ENCODE measurements at places on chromosomes 6 and 20.
A peak's percentile ranks its signal among the peaks of the same experiment; 100 is the strongest.

GRCh38 chr6:16004934-16005679 is 123.8 kb upstream of the MYLIP start:
- no peak for DNase-seq

DNA sequence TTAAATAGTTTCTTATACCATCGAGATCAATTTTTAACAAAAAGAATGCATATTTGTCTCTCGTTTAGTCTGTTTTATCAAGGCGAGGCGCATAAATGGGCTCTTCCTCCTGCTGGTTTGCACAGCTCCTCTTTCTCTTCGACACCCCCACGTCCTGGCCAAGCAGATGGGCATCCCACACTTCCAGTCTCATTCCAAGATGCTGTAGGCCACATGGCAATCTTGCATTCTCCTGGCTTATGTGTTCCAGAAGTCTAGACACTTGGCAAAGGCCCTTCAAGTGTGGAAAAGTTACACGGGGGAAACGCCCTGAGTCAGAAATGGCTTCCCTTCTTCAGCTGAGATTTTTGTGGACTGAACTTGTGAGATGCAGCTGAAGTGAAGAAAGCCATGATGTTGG is 447.1 kb downstream of the QKI start:
- DNase-seq = no peak

DNA sequence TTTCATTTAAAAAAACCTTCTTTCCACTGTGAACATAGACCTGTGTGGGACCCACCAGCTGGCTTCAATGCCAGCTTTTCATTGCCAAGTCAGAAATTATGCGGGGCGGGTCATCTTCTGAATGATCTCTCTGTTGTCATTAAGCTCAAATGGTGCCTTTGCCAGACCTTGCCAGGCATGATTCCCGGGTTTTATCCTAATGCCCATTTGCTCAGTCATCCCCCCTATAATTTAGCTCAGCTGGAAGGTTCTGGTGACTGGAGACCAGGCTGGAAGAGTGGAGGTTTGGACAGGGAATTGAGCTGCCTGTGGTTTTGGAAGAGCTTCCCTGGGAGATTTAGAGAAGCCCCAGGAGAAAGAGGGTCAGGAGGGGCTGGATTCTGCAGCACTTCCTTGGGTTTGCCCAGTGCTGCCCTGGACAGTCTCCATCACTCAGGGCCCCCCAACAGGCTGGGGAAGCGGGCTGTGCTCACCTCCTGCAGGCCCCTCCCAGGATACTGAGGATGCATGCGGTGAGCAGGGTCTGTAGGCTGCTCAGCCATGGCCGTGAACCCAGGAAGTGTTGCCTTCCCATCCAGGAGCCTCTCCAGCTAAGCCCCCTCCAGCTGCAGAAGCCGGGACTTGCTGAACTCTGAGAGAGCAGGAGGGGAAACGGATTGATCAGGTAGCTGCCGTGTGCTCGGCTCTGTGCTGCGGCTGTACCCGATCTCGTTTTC is 273.0 kb downstream of the CDH4 start:
- DNase-seq = no peak

GRCh38 chr6:111989743-111990142 is 64.2 kb upstream of the CCN6 start:
- DNase-seq = peak; percentile 45

DNA sequence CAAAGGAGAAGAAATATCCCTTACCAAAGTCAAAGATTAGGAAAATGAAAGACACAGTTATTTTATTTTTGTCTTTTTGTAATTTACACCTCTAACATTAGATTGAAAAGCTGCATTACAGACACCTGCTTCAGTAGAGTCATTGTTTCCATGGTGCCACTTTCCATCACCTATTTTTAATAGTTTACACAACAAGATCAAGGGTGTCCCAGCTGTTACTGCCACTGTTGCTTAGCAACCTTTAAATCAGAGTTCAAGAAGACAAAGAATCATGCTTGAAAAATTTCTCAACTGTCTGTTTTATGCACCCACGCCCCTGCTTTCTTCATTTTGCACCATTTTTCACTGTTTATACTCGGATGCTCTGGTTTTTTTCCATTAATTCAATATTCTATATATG is 668.2 kb upstream of the GJE1 start:
- DNase-seq = no peak

DNA sequence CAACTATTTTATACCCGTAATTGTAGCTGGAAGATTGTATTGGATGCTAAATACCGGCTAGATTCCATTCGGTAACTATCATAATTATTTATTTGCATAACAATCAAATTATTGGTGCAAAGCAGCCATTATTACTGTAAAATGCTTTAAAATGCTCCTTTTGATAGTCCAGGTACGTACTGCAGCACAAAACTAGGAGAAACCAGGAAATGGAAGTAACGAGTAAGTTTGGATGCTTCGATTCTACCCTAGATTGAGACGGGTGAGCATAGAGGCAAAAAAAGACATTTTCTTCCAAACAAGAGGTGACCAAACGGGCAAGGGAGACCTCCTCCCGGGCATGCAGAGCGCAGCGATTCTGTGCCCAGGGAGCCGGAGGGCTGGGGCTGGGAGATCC is 469 bp upstream of the XRN2 start:
- no peak for DNase-seq

- DNase-seq = peak; percentile 53
These were observed 250.4 kb downstream of the FOXA2 start for GRCh38 chr20:22333885-22334545.

GRCh38 chr6:164057876-164058275 is 643.4 kb downstream of the QKI start:
- no peak for DNase-seq

GRCh38 chr20:20447196-20447595 is 79.3 kb downstream of the INSM1 start:
- no peak for DNase-seq

DNA sequence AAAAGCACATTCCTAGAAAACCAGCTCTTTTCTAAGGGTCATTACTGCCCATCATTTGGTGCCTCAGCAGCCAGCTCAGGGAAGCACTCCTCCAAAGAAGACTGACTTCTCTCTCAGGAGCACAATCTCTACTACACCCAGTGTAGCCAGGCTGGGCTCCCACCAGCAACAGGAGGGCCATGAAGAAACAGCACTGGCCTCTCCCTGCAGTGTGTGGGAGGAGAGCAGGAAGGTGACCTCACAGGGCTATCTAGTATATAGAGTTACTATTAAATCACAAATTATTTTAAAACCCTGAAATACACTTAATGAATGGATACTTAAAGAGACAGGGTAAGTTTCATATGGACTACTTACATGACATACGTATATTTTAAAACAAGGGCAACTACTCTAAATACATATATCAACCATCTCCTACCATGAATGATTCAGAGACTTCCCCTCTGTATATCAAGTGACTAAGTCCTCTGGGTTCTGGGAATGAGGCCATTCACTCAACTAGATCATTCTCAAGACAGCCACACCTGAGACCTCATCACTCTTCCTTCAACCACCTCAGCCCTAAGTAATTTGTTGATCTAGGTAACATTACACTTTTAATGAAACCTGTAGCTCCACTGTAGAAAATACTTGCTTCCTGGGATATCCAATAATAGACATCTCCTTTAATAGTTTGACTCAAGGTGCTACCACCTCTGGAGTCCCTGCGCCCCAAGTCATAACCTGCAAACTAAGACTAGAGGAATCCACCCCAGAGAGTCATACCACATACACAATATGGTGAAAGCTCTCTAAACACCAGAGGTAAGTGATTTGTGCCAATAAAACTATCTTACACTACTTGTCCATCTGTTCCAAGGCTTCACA is 25.2 kb downstream of the TBX18 start:
- no peak for DNase-seq

- peak; percentile 81 for DNase-seq
These were observed 78.3 kb upstream of the CTNNBL1 start for GRCh38 chr20:37615340-37616109.

GRCh38 chr20:54475334-54476168 is at the start of gene DOK5:
TSS of gene DOK5 (plus strand) at chr20:54475593. CDS start at chr20:54475947, 354 bp downstream.
- DNase-seq = peak; percentile 6

DNA sequence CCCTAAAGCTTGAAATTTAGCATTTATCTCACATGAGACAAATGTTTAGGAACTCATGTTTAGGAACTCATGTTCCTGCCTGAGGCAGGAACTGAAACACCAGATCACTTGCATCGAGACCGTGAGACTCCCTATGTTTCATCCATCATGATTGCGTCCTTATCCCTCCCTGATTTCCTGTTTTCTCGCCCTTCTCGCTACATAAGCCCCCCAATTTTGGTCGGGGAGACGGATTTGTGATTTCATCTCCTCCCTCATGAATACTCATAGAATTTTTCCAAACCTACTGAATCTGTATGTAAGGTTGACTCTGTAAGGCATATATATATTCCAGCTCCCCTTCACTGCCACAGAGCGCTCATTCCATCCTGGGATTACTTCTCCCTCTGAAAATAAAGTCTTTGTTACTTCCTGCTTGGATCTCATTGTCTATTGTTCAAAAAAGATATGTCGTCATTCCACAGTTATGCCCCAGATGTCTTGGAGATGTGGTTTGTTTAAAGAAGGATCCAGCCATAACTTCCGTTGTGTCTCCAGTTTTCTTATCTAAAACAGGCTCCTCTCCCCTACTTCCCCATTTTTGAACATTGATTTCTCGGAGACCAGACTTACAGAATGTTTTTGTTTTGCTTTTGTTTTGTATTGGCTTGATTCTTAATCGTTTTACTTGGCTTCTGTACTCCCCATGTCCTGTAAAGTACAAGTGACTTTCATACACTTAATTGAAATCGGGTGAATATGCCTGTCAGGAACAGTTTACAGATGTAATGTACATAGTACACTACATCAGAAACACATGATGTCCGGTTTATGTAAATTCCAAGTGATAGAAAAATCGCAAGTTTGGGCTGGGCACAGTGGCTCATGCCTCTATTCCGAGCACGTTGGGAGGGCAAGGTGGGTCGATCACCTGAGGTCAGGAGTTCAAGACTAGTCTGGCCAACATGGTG is 118.7 kb downstream of the HFE start:
- DNase-seq = peak; percentile 34

DNA sequence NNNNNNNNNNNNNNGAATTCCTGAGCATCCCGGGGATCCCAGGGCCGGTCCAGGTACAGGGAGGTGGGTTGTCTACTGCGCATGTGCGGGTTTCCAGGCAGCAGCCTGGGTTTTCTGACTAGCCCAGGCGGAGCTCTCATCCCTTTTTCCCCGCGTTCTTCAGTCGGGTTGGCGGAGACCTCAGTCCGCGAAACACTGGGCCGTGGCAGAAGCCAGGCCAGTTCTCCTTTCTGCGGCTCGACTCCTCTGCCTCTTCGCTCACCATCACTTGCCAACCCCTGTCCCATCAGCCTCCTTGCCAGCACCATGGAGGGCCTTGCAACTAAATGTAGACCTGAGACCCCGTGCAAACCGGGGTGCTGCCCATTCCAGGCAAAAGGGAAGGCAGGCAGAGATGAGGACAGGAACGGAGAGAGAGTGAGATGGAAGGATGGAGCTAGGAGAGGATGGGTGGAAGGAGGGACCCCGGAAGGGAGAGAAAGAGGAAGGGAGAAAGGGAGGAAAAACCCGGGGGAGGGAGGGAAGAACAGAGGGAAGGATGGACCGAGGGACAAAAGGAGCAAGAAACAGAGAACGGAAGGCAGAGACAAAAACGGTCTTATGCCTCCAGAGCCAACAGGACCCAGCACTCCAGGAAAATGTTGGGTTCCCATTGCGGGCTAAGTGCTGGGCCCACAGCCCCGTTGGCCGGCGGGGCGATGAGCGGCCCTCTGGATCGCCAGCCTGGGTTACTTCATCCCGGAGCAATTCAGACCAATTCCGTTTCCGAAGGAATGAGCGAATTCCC is 445.4 kb upstream of the DEFB115 start:
- no peak for DNase-seq

DNA sequence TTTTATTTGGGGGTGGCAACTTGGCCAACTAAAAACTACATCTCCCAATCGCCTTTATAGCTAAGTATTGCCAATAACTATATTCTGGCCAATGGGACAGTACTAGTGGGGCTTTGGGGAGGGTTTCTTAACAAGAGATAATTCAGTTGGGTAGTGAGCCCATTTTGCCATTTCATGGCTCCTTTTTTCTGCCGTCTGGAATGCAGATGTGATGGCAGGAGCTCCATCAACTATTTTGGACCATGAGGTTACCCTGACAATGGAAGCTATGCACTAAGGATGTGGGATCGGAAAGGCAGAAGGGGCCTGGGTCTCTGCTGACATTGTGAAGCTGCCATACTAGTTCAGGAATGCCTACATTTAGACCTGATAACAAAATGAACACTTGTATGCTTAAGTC is 67.0 kb upstream of the FOXC1 start:
- DNase-seq = no peak

- no peak for DNase-seq
These were observed 33.2 kb downstream of the CCN2 start for GRCh38 chr6:131917763-131918649.

- DNase-seq = no peak
These were observed 122.2 kb upstream of the TNFAIP3 start for GRCh38 chr6:137744877-137745276.

DNA sequence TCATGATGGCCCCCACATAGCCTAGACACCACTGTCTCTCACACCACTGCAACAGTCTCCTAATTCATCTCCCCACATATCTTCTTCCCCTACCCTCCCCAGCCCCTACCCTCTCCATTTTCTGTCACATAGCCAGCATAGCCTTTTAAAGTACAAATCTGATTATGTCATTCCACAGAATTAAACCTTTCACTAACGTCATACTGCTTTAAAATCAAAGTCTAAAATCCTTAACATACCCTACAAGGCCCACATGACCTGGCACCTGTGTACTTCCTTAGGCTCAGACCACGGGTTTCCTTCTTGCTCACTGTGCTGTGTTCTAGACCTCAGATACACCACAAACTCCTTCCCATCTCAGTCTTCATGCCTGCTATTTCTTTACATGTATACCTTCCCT is 5.9 kb downstream of the OSTM1 start:
- peak; percentile 68 for DNase-seq

- no peak for DNase-seq
These were observed 35.2 kb downstream of the HMGCLL1 start for GRCh38 chr6:55543633-55544309.

DNA sequence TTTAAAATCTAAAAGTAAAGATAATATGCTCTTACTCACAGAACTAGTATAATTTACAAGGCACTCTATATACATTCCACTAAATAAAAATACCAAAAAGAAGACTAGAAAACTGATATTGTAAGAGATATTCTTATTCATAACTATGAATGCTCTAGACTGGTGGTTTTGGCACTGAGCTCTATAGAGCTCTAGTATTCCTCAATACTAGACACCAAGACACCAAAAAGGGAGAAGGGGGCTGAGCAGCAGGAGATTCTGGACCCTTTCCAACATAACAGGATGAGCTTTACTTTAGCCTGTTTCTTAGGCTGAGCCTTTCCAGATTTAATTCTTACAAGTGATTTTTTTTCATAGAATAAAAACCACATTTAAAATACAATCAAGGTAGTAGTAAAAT is 173.6 kb downstream of the COL21A1 start:
- no peak for DNase-seq

Data from activated CD4-positive, alpha-beta T cell treated with anti-CD3 and anti-CD28 coated beads, Interleukin-2, Interleukin-6, amounts not matched to agents 100 ng/mL and 50 ng/mL, durations not matched to agents 16 hours and 8 hours (primary cell).